ENCODE measurements at places on chromosomes 16 and 17.
A peak's percentile ranks its signal among the peaks of the same experiment; 100 is the strongest.

GRCh38 chr16:64872101-64872500 lies 249.8 kb downstream of the CDH11 start:
- DNase-seq, result no peak

GRCh38 chr17:75418531-75418930 lies 13.1 kb upstream of the GRB2 start:
- no peak for DNase-seq

- DNase-seq, result no peak
Measured at GRCh38 chr16:84040226-84040822, 2.3 kb downstream of the SLC38A8 start.

DNA sequence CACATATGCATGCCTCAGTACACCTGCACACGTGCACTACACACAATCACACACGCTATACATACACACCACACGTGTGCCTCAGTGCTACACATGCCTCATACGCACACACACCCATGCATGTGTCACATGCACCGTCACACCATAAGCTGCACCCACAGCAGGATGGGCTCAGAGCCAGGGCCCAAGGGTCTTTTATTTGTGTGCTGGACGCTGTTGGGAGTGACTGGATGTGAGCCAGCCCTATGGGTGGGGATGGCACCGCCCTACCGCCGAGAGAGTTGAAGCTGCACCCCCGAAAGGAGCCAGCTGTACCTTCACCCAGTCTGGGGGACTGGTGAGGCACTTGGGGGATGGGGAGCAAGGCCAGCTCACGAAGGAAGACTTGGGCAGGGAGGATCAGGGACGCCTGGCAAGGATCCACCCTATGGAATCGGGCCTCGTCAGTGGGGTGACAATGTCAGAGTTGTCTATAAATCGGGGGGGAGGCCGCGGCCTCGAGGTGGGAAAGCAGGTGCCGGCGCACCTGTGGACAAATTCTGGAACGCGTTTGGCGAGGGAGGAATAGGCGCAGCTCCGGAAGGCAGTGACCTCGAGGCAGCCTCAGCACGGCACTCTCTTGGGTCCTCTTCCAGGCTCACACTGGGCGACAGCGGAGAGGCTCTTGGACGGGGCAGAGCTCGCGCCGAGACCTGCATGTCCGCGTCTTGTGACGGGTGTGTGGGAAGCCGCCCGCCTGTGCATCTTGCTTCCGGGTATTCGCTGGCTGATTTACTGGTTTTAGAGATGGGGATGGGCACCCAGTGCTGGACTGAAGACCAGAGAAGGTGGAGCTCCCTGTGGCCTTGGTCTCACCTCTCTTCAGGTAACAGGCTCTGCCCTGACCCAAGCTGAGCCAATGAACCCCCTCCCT lies 7.3 kb downstream of the RGS11 start:
- no peak for DNase-seq

DNA sequence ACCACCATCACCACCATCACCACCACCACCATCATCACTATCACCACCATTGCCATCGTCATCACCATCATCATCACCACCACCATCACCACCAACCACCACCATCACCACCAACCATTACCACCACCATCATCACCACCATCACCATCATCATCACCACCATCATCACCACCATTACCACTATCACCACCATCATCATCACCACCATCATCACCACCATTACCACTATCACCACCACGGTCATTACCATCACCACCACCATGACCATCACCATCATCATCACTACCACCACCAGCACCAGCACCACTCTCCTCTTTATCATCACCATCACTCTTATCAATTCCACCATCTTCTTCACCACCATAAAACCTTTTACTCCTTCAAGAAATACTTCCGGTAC lies 1.1 kb upstream of the TMEM114 start:
- no peak for DNase-seq

DNA sequence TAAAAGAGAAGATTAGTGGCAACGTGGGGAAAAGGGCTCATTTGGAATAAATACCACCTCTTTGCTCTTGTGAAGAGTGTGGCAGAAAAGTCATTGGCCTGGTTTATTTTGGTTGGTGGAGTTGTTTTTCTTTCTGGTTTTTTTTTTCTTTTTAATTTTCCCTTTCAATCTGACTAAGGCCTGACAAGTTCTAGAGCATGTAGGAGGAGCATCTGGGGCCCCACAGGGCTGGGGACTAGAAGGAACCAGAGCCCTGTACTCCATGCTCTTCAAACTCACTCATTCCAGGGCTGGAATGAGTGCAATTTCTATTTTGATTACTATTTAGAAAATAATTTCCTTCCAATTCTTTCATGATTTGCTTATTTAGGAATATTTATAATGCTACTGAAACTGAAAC lies 13.3 kb downstream of the IRX5 start:
- no peak for DNase-seq

GRCh38 chr16:70576431-70577255 lies 53.0 kb downstream of the SF3B3 start:
- peak; percentile 8 for DNase-seq

GRCh38 chr16:28543072-28543471 lies 4.3 kb upstream of the NUPR1 start:
- no peak for DNase-seq

- no peak for DNase-seq
Measured at GRCh38 chr17:43832976-43833829, at the start of gene MPP3. Gene MPP3 (minus strand): TSS chr17:43833146. CDS start chr17:43831906, 1,240 bp downstream.

GRCh38 chr17:17175917-17176316 lies 30.2 kb downstream of the PLD6 start:
- DNase-seq, result no peak

DNA sequence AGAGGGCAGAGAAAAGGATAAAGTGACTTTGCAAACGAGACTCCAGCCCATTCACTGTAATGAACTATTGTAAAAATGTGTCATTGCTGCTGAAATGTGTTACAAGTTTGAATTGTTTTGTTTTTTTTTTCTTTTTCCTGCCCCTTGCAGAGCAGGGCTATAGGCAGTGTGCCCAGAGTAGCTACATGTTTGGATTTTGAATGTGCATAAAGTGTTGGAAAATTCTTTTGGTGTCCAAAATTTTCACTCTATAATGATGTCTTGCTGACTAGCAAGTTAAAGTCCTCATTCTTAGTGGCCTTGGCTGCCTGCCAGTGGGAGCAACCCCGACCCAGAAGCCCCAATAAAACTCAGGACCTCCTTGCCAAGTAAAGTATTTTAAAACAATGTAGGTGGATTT lies 66.5 kb downstream of the IGF2BP1 start:
- no peak for DNase-seq

DNA sequence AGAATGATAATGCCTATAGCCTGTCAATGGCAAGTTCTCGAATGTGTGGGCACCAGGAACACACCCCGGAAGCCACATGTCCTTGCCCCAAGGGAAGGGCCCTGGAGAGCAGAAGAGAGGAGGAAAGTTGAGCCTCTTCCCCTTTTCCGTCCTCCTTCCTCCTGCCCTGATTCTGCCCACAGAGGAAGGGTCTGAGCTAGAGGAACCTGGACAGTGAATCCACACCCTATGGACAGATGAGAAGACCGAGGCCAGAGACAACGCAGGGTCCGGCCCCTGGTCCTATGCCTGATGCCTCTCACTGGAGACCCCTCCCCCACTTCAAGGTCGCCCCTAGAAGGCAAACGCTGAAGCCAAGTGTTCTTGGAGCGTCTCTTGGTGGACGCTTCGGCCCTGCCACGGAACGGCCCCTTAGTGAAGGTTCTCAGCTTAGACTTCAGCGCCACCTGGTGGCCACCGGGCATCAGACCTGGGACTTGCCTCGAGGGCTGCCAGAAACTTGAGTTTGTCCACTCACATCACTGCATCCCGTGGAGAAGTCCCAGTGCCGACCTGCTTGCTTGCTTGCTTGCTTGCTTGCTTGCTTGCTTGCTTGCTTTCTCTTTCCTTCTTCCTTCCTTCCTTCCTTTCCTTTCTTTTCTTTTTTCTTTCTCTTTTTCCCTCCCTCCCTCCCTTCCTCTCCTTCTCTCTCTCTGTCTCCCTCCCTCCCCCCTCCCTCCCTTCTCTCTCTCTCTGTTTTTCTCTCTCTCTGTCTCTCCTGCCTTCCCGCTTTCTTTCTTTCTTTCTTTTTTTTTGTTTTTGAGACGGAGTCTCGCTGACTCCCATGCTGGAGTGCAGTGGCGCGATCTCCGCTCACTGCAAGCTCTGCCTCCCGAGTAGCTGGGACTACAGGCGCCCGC lies 20.6 kb upstream of the SPNS3 start:
- peak; percentile 63 for DNase-seq

GRCh38 chr16:49952386-49952785 lies 72.6 kb upstream of the CNEP1R1 start:
- DNase-seq, result no peak

DNA sequence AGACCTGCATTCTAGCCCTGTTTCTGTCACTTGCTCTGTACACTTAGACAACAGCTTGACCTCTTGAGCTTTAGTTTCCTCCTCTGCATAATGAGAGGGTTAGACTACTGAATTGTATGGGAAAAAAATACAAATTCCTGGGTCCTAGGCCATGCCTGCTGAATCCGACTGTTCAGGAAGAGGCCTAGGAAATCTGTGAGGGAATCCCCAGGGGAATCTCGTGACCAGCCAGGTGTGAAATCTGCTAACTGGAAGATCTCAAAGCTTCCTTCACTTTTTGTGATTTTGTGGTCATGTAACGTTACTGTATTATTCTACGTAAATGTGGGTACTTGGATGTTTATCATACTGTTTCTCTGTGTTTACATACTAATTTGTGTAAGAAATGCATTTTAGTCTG lies 58.2 kb downstream of the CYLD start:
- no peak for DNase-seq

DNA sequence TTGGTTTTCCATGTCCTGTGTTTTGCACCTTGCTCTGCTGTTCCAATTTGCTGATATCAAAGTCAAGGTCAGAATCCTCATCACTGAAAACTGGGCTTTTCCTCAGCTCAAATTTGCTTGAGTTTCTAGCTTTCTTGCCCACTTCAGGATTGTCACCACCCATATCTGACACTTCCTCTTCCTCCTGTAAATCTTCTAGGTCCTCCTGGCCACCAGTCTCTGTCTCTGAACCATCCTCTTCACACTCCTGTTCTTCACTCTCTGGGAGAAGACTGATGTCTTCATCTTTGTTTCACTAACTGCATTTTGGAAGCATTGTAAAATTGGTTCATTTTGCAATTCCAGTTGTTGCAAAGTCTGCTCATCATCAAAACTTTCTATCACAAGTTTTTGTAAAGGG lies 63.4 kb upstream of the RBL2 start:
- no peak for DNase-seq

- DNase-seq, result no peak
Measured at GRCh38 chr17:73311428-73311780, 397 bp downstream of the CDC42EP4 start.

DNA sequence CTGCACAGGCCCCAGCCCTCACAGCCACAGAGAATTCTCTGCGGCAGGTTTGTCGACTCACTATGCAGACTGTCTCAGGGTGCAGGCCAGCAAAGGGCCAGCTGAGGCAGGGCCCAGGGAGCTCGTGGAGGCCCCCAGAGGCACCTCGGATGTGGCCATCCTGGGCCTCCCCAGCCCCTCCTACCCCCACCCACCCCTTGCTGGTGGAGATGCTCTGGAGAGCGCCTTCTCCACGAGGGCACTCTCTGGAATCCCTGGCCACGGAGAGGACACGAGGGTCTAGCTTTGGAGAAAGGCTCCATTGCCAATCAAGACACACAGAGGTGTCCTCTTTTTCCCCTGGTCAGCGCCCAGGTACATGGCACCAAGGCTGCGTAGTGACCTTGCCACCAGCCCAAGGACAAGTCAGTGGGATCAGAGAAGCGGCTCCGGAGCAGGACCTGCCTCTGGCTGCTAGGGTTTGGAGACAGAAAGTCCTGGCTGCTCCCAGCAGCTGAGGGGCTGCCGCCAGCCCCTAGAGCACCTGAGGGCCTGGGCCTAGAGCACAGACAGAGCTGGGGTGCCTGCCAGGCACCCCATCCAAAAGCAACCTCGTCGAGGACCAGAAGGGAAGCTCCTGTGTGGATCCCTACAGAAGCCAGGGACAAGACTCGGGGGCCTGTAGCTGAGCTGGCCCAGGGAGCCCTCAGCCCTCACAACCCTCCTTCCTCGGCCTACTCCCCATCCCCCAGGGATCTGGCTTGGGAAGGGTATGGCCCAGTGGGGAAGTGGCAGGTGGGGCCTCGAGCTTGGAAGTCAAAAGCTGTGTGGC lies 18.7 kb downstream of the ARL2BP start:
- DNase-seq, result no peak

- no peak for DNase-seq
Measured at GRCh38 chr16:50940275-50940854, 198.5 kb downstream of the CYLD start.

GRCh38 chr17:42865638-42866094 lies 14.7 kb downstream of the AOC3 start:
- DNase-seq, result no peak

DNA sequence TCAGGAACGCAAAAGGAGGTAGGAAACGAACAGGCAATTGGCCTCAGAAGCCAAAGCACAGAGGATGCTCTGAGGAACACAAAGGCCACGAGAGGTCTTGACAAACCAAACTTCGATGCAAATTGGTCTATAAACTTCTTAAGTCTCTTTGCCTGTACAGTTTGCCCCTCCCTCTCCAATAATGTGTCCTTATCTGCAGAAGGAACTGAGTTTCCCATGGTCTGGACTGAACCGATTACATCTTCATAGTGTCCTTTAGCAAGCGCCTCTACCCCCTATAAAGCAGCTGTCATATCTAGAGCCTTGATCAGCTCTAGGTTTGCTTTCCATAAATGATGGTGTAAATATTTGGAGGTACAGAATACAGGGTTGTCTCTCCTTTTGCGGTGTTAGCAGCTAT lies 3.1 kb upstream of the CDRT4 start:
- DNase-seq, result no peak

GRCh38 chr17:78105101-78105500 lies 23.5 kb downstream of the TMC6 start:
- DNase-seq, result no peak

- DNase-seq, result no peak
Measured at GRCh38 chr16:14071576-14072271, 605 bp downstream of the MRTFB start.

DNA sequence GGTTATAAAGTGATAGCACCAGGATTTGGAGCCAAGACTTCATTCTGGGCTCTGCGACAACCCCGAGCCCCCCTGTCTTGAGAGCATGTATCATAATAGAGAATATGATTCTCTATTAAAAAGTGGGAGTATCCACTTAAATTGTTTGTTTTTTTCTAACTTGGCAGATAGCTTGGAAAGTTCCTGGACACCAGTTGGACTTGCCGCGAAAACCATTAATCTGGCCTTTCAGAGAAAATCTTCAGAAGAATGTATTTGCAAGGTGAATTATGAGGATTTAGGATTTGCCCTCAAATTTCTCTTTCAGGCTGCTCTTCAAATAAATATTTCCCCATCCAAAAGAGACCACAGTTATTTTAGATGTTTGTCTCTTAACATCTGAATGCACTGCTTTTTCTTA lies 53.5 kb downstream of the MARCHF10 start:
- no peak for DNase-seq

DNA sequence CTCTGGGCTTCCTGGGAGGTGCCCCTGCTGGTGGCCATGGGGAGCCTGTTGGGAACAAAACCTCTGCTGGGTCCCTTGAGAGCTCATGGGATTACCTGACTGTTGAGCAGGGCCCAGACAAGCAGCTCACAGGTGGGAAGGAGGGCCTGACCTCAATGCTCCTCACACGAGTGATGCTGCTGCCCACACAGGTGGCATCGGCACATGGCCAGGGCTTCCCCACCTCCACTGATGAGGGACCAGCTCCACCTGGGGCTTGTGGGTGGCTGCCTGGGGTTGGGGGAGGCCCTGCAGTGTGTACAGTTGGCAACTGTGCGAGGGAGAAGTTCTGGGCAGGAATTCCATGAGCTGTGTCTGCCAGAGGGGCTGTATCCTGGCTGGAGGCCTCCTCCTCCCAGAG lies 87.8 kb upstream of the NLRP1 start:
- no peak for DNase-seq

- DNase-seq, result peak; percentile 16
Measured at GRCh38 chr16:5615868-5616642, 518.5 kb upstream of the EEF2KMT start.

- DNase-seq, result peak; percentile 85
Measured at GRCh38 chr17:36948717-36949460, at the start of gene AATF. Gene AATF (plus strand): TSS chr17:36948954. CDS start chr17:36949126, 172 bp downstream.
